GDM1 (cell line): ENCODE measurements at places on chromosomes 3 and 15.

- peak; percentile 63 for DNase-seq
Measured at GRCh38 chr15:91369823-91370222, 269.8 kb downstream of the SV2B start.

DNA sequence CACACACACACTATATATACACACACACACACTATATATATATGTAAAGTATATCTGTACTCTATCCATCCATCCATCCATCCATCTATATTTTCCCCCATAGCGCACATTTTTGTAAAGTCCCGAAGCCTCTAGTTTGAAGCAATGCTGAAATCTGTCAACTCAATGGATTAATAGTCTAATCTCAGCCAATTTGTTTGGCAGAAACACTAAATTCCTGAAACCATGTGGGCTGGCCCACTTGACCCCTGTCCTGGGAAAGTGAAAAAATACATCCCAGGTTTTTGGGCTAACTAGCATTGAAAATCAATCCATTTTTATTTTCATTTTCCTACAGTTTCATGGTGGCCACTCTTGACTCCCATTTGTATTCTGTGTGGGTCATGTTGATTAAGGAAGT is 166.7 kb downstream of the SLCO3A1 start:
- no peak for DNase-seq

DNA sequence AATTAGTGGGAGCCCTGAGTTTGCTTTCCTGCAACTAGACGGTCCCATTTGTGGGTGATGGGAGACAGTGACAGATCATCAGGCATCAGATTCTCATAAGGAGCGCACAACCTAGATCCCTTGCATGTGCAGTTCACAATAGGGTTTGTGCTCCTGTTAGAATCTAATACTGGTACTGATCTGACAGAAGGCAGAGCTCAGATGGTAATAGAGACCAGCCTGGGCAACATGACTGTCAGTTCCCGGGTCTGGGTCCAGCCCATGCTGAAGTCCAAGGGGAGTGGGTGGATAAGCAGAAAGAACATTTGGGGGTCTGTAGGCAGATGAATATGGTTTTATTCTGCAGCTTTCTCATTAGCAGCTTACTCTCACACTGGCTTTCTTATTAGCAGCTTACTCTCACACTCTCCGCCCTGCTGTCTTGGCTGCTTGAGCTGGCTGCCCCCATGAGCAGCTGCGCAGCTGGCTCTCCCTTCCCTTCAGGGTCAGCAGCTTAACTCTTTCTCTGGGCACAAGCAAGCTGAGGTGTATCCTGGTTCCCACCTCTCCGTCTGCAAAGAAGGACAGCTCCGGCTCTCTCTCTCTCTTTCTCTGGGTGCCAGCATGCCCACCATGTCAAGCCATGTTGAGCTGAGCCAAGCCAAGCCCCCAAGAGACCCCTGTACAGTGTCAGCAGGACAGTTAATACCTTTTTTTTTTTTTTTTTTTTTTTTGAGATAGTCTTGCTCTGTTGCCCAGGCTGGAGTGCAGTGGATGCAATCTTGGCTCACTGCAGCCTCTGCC is 46.5 kb downstream of the KLHDC8B start:
- DNase-seq: no peak

DNA sequence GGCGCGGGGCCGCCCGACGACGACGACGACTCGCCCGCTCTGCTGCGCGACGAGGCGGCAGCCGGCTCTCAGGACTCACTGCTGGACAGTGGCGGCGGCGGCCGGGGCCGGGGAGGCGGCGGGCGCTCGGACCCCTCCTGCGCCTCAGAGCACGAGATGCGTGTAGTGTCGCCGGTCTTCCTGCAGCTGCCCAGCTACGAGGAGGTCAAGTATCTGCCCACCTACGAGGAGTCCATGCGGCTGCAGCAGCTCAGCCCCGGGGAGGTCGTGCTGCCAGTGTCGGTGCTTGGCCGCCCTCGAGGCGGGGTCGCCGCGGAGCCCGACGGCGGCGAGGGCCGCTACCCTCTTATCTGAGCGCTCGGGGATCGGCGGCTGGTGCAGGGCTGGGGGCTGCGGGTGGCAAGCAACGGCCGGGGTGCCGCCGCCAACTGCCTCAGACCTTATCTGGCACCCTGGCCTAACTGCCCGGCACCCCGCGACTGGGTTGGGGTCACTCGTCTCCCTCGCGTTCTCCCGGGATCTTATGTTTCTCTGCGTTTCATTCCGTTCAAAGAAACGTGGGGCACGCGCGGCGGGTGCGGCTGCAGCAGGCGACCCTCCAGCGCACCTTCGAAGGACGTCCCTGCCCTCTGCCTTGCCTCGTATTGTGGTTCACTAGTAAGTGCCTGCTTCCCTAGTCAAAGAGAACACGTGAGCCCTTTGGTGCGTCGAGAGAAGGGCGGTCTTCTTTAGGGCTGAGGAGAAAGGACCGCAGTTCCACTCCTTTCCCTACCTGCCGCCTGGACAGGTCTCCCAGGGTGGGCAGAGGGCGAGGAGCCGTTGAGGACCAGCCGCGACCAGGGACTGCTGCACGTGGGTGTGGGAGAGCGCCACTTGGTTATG is 1.0 kb downstream of the C3orf80 start:
- DNase-seq: no peak

DNA sequence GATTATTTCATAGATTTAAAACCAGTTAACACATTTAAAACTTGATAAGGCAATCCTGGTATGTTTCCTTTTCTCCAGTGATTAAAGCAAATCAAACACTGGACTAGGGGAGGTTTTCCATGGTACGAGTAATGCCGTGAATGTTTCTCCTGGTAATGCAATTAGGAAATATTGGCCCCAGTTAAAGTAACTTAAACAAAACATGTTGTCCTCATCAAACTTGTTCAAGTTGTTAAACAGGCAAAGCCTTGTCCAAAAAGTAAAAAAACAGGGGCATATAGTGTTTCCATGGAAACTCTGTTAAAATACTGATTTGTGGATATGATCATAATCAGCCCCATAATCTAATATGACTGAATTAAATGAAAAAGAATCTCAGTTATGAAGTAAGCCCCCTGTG is 13.1 kb upstream of the LRTM1 start:
- DNase-seq: no peak

GRCh38 chr3:166889241-166889640 is 490.9 kb downstream of the ZBBX start:
- no peak for DNase-seq

- no peak for DNase-seq
Measured at GRCh38 chr15:60626051-60626450, 147.1 kb upstream of the ICE2 start.

- no peak for DNase-seq
Measured at GRCh38 chr3:107861904-107862303, 228.9 kb downstream of the CD47 start.

DNA sequence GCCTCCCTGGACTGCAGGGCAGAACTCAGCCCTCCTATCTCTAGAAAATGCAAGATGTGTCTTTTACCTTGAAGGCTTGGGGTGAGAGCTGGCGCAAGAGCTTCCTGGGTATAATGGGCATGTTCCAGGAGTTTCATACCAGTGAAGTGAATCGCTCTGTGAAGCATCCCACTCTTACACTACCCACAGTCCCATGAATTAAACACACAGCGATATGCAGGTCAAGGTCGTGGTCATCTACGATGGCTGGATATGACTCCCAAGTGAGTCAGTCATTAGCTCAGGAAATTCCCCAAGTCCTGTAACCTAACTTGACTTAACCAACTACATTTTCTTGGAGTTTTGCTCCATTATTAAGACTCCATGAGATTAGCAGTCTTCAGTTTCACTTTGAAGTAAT is 439.7 kb downstream of the NTRK3 start:
- no peak for DNase-seq

- no peak for DNase-seq
Measured at GRCh38 chr3:123089611-123090331, 22.9 kb downstream of the PDIA5 start.

GRCh38 chr3:82743196-82743595 is 981.8 kb upstream of the GBE1 start:
- no peak for DNase-seq
